ENCODE measurements at places on chromosomes 4 and X.

GRCh38 chr4:95093936-95094929 lies 336.5 kb downstream of the BMPR1B start:
- DNase-seq: no peak

GRCh38 chr4:54296548-54297203 lies 67.6 kb downstream of the PDGFRA start:
- DNase-seq: peak; percentile 20

GRCh38 chr4:113588895-113589668 lies 172.5 kb downstream of the CAMK2D start:
- no peak for DNase-seq

- DNase-seq: no peak
These were observed 582.6 kb downstream of the RAPGEF2 start for GRCh38 chr4:159685340-159686092.

DNA sequence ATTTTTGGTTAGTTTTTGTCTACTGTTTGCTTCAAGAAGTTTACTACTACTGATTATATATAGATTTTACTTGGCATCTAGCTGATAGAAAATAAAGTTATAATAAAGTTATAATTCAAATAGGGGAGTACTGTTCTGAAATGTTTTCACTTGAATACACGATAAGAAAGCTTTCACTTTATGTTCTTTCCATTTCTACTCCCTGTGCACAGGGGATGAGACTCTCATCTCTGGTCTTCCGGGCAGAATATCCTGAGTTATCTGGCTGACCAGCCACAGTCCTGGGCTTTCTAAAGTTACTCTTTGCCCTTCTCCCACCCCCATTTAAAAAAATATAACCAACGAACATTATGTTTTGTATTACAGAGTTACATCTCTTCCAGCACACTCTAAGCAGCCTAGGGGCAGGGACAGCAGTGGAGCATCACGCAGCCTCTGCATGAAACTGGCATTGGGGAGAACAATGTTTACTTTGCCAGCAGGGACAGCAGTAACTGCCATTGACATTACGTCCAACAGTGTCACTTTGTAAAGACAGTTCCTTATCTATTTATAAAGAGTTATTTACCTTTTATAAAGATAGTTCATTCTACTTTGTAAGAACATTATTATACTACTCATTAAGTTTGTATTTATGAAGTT lies 64.3 kb downstream of the METTL14 start:
- no peak for DNase-seq

- no peak for DNase-seq
These were observed 171.6 kb downstream of the FAT4 start for GRCh38 chr4:125486351-125486750.

- no peak for DNase-seq
These were observed 146.3 kb downstream of the SMIM20 start for GRCh38 chr4:26060286-26060685.

DNA sequence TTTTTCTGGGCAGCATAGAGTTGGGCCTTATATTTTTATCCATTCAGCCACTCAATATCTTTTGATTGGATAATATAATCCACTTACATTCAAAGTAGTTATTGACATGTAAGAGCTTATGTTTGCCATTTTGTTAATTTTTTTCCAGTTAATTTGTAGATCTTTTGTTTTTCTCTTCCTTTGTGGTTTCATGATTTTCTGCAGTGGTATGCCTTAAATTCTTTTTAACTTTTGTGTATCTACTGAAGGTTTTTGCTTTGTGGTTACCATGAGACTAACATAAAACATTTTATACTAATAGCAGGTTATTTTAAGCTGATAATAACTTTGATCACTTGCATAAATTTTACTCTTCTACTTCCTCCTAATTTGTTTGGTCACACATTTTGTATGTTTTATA lies 140.8 kb upstream of the GATB start:
- DNase-seq: no peak

- no peak for DNase-seq
These were observed 124.0 kb downstream of the ARHGAP24 start for GRCh38 chr4:85598936-85599335.

- no peak for DNase-seq
These were observed 44.4 kb downstream of the SEL1L3 start for GRCh38 chr4:25818371-25818871.

DNA sequence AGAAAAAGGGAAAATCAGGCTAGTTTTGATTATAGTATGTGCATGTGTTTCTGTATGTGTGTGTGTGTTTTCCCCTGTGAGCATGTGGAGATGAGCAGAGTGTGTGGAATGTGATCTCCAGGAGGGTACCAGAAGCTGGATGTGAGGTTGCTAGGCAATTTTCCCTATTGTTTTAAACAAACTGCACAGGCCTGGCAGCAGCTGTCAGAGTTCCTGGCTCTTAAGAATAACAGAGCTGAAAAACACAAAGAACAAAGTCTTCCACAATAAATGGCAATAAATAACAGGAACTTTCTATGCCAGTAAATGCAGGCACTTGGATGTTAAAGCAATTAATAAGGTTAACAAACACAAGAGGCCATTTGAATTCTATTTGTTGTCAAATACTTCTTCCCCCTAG lies 344.6 kb upstream of the CTSO start:
- DNase-seq: no peak

DNA sequence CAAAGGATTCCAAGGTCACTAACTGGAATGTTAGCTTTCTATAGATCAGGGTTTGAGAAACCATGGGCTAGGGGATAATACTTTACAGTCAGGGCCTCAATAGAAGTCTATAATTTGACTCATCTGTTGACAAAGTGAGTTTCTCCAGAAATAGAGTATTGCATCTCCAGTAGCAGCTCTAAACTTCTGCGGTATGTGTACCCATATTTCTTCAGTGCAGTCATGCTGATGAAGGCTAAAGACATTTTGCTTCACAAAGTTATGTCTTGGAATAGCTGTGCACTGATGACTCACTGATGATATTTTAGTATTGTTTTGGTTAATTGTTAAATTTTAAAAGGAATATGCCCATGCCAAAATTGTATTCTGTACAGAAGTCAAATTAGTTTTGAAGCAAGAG lies 464.9 kb upstream of the AMOT start:
- DNase-seq: no peak

DNA sequence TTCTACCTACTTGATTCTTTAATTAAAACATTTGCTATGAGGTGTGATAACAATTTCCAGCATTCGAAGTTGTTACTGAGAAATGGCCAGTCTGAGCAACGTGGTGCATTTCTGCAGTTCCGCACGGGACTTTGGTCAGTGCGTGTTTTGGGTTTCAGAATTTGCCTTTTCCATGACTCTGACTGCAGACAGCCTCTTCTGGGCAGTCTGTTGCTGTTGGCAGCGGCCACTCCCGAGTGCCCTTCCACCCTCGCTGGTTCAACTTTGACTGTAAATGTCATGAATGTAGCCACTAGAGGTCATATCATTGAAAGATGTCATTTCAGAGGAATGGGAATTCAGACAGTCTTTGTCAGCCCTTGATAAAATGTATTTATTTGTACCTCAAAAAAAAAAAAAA lies 53.6 kb downstream of the NOP14 start:
- no peak for DNase-seq

DNA sequence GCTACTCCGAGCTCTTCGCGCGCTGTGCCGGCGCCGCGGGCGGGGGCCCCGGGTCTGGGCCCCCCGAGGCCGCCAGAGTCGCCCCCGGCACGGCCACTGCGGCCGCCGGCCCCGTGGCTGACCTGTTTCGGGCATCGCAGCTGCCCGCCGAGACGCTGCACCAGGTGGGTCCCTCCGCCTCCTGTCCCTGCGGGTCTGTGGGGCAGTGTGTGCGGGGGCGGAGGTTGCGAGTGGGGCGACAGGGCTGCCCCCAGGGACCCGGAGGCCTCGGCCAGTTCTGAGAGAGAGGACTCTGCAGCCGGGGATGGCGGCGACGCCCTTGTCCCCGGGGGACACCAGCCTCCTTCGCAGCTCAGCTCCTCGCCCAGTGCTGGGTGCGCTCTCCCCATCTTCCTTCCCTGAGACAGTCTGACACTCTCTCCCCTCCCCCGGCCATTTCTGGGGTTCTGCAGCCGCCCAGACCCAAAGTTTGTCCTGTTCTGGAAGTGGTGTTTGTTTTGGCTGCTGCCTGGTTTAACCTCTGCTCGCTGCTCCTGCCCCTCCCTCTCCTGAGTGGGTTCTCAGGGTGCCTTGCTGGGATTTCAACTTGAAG lies 609 bp downstream of the REPS2 start:
- DNase-seq: no peak

- no peak for DNase-seq
These were observed 11.7 kb downstream of the CYSLTR1 start for GRCh38 chrX:78315745-78316144.
